Mucosa of gallbladder (tissue), 1 donor: ENCODE measurements at places on chromosomes 1 and 21.
A peak's percentile ranks its signal among the peaks of the same experiment; 100 is the strongest.

DNA sequence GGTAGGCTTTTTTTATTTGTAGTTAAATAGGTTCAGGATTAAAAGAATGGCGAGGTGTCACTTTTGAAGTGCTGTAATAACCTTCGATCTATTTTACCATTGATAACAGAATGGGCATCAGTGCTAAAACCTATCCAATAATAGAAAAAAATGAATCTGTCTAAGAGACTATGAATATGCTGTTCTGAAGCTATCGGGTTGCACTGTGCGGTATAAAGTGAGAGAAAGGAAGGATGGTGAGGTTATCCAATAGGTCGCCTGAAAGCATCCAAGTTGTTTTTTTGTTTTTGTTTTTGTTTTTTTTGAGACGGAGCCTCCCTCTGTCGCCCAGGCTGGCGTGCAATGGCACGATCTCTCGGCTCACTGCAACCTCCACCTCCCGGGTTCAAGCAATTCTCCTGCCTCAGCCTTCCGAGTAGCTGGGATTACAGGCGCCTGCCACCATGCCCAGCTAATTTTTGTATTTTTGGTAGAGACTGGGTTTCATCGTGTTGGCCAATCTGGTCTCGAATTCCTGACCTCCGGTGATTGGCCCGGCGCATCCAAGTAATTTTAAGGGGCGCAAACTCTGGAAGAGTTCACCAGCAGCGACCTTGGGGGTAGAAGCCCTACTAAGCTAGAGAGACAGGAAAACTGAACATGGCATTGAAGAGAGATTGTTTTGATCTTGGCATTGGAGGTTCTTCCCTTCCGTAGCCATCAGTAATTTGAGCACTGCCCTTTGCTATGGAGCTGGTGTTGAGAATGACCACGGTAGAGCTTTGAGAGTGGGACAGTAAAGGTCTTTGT lies 8.7 kb upstream of the MDM4 start:
- no peak for DNase-seq

DNA sequence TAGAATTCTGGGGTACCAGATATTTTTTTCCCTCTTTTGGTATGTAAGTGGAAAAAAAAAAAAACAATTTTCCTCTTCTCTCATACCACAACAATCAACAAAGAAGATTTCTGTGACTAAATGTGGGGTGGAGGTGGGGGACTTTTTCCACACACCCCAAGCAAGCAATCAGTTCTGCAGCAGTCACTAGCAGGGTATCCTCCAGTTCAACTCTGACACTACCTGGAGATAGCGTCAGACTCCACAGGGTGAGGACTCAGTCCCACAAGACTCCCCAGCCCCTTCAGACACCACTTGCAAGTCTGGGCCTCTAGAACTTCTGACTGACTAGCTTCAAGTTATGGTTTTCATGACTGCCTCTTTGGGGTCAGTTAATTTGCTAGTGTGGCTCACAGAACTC lies 6.2 kb downstream of the DHX9 start:
- no peak for DNase-seq

DNA sequence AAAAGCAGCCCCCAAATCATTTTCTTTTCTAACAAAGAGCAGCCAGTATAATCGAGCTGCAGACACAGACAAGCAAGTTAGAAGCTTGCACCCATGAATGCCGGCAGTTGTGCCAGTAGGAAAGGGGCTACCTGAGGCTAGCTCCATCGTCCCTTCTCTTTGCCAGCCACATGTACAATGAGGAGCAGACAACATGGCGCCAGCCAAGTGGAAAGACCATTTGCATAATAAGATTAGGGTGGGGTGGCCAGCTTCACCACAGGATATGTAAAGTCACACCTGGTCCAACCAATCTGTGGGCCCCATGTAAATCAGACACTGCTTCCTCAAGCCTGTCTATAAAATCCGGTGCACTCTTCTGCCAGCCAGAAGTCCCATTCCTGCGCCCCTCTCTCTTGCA lies 103.7 kb downstream of the CCDC185 start:
- no peak for DNase-seq

- DNase-seq, result no peak
These were observed 18.2 kb downstream of the DOP1B start for GRCh38 chr21:36174780-36175179.

GRCh38 chr1:48979940-48980339 lies 203.2 kb upstream of the BEND5 start:
- no peak for DNase-seq

- DNase-seq, result no peak
These were observed 64.1 kb upstream of the WDR26 start for GRCh38 chr1:224498574-224499170.

- DNase-seq, result no peak
These were observed 42.9 kb downstream of the FMN2 start for GRCh38 chr1:240134596-240134995.

GRCh38 chr1:25140073-25140797 lies 92.1 kb downstream of the SYF2 start:
- DNase-seq, result peak; percentile 9

DNA sequence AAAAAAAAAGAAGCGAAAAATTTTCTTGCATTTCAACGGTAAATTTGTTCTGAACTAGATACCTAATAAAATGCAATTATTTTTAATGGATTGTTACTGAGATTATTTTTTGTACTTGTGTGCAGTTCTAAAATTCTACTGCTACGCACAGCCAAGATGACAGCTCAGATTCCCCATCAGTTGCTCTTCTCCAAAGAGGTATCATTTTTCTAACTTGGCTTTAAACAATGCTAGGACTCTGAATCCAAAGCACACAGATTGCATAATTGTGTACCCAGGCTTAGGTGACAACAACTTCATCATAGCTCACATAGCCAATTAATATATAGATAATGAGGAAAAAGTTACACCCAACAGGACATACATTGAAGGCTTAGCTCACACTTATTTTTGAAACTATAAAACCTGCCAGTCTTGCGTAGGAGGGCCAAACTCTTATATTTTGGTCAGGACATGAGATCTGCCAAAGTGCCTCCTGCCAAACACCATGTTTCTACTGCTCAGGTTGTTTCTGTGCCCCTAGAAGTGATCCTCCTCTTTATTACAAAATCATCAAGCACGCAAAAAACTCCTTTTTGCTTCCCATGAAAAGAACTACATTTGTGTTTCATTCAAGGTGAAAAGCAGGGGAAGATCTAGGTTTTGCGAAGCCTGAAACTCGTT lies 10.6 kb upstream of the ZNHIT6 start:
- no peak for DNase-seq

GRCh38 chr1:8864713-8865344 lies 13.7 kb downstream of the ENO1 start:
- no peak for DNase-seq

DNA sequence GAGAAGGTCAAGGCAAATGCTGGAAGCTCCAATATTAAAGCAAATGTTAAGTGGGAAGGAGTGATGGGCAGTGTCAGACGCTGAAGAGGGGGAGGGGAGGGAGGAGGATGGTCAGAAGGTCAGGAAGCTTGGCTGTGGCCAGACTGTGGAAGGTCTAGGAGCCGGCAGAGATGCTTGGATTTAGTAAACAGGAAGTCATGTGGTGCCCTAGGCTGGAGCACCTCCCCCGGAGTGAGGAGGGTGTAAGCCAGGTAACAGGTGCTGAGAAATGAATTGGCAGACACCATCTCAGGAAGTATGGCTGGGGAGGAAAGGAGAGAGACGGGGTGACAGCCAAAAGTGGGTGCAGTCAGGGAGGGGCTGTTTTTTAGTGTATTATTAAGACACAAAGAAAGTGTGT lies 17.7 kb downstream of the CSMD2 start:
- no peak for DNase-seq

DNA sequence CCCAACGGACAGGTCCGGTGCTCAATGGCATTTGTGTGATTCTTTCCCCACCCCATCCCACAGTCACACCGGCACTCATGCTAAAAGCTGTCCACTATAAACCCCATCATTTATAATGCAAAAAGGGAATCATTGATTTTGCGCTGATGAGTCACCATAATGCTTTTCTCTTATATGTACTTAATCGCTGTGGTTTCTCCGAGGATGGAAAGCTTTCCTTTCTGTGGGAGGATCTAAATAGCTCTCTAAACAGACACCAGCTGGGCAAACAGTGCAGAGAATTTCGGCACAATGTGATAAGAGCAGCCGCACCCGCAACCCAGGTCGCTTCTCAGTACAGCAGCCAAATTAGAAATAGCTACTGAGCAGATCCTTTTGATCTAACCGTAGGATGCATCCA lies 85.6 kb downstream of the SETD4 start:
- DNase-seq, result peak; percentile 23

- no peak for DNase-seq
These were observed 298.3 kb downstream of the ASTN1 start for GRCh38 chr1:176866011-176866714.

- no peak for DNase-seq
These were observed 17.1 kb downstream of the RC3H1 start for GRCh38 chr1:174005032-174005431.

DNA sequence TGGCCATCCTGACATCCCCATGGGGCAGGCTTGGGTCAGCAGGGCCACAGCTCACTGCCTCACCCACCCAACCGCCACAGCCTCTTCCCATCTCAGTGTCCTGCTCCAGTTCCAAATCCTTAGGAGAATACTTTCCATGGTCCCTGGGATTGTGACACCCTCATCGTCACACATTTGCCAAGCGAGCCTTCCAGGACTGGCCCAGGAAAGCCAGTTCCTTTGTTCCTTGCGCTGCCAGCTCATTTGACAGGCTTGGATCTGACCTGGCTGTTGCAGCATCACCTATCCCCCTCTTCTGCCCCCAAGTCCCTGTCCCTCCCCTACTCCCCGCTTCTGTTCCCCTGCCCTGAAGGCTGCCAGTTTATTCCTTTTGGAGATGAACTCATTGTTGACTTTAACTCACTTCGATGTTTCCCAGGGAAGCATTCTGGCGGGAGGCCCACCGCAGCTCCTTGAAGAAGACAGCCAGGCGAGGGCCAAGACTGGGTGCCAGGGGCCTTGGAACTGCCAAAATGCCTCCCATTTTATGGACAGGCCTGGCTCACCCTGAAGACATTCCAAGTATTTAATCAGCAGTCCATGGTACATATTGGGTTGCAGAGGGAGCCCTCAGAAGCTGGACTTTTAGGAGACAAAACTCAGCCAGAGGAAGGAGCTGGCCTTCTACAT lies 10.2 kb upstream of the GNL2 start:
- DNase-seq, result peak; percentile 41

- peak; percentile 36 for DNase-seq
These were observed 509 bp downstream of the GDAP2 start for GRCh38 chr1:117928881-117929342.

DNA sequence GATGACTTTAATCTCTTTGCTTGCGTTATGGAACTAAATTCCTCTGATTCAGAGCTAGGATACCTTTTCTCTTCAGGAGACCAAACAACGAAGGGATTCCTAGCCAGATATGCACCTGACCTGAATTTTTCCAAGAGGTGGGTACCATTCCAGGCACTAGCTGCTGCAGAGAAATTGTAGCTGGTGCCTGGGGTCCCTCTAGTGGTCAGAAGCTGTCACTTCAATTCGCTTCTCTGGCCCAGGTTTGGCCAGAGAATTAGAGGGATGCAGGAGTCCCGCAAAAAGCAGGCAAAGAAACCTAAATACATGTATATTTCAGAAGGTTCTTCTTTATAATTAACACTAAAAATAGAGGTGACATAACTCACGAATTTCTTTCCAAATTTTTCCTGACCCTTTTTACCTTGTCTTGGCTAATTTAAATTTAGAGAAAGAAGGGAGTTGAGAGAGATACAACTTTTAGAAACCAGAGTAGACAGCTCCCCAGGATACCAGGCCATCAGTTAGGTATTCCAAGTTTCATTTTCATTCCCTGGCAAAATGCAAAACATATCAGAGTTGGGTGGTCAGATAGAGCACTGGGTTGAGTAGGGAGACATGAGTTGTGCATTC lies 9.6 kb downstream of the ACKR1 start:
- DNase-seq, result peak; percentile 36

- peak; percentile 32 for DNase-seq
These were observed 27.6 kb downstream of the C2CD2 start for GRCh38 chr21:41926117-41926806.

DNA sequence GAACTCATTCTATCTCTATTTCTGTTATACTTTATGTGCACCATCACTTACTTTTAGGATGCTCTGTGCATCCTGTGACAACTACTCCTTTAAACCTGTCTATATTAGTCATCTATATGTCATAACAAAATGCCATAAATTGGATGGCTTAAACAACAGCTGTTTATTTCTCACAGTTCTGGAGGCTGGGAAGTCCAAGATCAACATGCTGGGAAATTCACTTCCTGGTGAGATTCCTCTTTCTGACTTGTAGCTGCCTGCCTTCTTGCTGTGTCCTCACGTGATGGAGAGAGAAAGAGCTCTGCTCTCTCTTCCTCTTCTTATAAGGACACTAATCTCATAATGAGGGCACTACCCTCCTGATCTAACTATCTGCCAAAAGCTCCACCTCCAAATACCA lies 62.3 kb upstream of the RCOR3 start:
- no peak for DNase-seq

- DNase-seq, result no peak
These were observed 184.5 kb downstream of the CHRM3 start for GRCh38 chr1:239570878-239571277.

GRCh38 chr1:12229386-12229834 lies 420 bp upstream of the VPS13D start:
- DNase-seq, result no peak

DNA sequence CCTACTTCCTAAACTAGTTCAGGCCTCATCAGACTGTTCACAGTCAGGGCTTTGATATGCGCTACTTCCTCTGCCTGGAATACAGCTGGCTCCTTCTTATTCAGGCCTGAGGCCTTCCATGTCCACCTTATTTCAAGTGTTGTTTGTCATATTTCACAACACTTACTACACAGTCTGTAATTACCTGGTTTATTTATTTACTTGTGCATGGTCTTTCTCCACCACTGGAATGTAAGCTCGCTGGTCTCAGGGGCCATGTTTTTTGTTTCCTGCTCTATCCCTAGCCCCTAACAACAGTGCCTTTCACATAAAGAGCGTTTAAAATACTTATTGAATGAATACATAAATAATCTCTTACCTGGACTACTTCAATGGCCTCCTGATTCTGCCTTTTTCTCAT lies 4.6 kb upstream of the SRSF4 start:
- DNase-seq, result no peak

- no peak for DNase-seq
These were observed 15.0 kb downstream of the C1orf52 start for GRCh38 chr1:85244271-85245061.

GRCh38 chr21:30152792-30153191 lies 13.8 kb downstream of the CLDN17 start:
- no peak for DNase-seq

DNA sequence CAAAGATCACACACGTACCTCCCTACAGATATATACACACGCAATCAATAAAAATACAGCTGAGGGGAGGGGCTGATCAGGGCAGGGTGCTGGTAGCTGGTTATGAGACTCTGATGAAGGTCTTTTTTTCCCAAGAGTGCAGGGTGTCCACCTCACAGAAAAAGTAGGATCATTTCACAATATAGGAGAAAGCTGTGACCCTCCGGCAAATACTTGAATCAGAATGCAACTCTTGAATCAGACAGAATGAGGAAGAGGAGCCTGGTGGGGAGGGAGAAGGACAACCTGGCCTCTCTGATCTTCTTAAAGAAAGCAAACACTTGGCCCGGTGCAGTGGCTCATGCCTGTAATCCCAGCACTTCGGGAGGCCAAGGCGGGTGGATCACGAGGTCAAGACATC lies 269.3 kb downstream of the PCP4 start:
- DNase-seq, result no peak
